Stimulated activated CD4-positive, alpha-beta T cell treated with anti-CD3 and anti-CD28 coated beads, Interleukin-15, amount 100 ng/mL, for 48 hours (primary cell): ENCODE measurements at places on chromosomes 5 and 9.

DNA sequence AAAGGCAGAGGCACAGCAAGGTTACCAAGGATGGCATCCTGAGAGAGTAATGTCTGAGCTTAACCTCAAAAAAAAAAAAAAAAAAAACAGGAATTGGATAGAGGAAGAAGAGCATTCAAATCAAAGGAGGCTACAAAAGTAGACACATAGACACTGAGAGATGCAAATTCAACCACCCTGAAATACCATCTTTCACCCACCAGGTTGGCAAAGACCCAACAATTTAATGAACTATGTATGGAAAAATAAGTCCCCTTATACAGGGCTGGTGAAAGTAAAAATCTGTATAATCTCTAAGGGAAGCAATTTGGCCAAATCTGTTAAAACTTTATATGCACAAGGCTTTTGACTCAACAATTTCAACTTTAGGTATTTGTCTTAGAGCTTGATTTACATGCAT lies 4.9 kb downstream of the NADK2 start:
- DNase-seq, result no peak

DNA sequence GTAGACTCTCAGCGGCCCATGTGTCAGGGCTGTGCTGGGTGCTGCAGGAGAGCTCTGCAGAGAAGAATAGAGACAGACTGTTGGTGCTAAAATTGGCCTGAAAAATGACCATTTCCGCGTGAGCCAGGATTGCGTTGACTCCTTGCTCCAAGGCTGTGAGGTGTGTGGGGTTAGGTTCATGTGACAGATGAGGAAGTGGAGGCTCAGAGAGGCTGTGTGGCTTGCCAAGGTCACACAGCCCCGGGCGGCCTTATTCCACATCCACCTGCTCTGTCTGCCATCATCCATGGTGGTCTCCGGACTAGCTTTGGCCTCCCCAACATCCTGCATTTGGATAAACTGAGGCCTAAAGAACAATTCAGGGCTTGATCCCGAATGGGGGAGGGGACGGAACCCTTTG lies 15.2 kb downstream of the NEK6 start:
- DNase-seq, result no peak

DNA sequence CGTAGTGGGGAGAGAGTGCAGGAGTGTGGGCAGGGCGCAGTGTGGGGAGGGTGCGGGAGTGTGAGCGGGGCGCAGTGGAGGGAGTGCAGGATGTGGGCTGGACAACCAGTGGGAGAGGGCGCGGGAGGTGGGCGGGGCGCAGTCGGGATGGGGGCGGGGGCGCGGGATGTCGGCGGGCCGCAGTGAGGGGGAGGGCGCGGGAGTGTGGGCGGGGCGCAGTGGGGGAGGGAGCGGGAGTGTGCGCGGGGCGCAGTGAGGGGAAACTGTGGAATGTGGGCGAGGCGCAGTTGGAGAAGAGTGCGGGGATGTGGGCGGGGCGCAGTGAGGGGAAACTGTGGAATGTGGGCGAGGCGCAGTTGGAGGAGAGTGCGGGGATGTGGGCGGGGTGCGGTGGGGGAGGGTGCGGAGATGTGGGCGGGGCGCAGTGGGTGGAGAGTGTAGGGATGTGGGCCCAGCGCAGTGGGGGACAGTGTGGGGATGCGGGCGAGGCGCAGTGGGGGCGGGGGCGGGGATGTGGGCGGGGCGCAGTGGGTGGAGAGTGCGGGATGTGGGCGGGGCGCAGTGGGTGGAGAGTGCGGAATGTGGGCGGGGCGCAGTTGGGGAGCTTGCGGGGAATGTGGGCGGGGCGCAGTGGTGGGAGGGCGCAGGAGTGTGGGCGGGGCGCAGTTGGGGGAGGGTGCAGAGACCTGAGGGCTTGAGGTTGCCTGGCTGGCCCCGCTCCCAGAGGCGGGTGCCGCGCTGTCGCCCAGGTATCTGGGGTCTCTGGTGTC lies at the start of gene NXNL2:
NXNL2 (plus strand) TSS at position 723 of the 770 bp plus-strand sequence. CDS start 257 bp downstream, outside the sequence.
- DNase-seq, result no peak

DNA sequence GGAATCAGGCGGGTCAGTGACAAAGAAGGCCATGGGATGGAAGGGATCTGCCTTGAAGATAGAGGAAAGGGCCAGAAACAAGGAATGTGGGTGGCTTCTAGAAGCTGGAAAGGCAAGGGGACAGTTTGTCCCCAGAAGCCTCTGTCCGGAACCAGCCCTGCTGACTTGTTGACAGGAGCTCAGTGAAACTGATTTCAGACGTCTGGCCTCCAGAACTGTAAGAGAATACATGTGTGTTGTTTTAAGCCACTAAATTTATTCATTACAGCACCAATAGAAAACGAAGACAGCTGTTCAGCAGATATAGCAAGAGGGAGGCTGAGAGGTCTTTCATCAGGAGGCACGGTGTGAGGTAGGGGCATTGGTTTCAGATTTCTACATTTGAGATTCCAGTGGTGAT lies 422.5 kb downstream of the KDM4C start:
- DNase-seq, result no peak

GRCh38 chr5:168790002-168790635 lies 211.0 kb upstream of the PANK3 start:
- no peak for DNase-seq

DNA sequence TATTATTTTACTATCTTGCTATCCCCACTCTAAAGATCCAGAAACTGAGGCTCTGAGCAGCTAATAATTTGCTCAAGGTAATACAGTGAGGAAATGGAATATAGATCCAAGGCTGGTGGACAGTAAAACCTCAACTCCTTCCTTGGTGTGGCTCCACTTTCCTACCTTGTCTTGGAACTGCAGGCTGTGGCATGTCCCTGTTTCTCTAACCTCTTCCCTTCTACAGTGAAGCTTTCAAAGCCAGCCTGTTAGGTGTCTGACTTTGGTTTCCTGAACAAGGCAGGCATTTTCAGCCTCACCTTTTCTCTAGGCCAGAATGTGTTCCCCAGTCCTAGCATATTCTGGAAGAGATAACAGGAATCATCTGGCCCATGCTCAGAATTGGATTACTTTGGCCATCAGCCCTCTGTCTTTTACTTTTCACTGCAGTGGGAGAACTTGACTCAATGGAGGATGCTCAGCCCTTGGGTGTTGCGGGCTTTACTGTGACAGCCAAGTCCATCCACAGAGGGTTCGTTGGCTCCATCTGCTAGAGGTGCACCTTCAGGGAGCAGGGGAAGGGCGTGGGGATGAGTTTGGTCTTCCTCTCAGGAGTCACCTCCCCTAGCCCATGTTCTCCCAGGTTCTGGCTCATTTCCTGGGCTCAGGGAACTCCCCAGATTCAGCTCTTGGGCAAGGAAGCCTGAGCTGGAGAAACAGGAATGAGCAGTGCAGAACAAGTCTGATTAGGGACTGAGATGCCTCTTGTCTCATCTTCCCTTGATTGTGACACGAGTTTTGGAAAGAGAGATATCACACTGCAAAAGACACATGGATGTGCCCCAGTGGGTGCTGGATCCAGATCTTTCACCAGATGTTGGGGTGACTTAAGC lies 1.1 kb downstream of the NIPAL4 start:
- DNase-seq, result no peak

- DNase-seq, result no peak
Measured at GRCh38 chr5:90475436-90475980, 844 bp downstream of the POLR3G start.

DNA sequence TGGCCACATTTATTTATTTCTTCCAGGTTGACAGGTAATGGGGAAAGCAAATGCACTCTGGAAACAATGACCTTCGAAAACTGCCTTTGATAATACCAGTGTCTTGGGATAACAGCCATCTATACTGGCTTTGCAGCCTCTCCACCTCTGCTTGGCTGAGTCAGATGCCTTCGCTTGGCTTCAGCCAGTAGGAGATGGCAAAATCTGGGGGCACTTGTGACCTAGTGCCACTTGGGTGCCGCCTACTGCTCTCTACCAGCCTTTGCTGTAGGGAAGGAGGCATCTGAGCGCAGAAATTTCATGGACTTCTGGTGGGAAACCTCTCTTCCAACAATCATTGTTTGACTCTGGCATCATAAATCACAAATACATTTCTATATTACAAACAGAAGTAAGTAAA lies 21.8 kb downstream of the FYB1 start:
- DNase-seq, result peak; percentile 47

- DNase-seq, result no peak
Measured at GRCh38 chr5:127588368-127588767, 60.5 kb upstream of the CTXN3 start.

GRCh38 chr9:87512311-87512710 lies 14.6 kb downstream of the DAPK1 start:
- DNase-seq, result no peak

DNA sequence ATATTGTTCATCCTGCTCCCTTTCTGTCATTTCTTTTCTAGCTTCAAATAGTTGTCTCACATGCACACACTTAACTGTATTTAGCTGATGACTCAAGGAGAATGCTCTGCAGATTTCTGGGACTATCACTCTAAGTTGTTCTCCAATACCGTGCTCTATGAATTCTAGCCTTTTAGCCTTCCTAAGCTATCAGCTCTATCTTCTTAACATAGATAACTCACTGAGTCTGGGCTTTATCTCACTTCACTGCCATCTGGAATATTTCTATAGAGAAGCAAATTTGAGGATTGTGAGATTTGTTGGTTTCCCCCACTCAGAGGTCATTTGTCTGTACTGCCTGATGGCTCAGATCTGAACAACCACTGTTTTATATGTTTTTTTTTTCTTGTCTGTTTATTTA lies 369.7 kb downstream of the TUSC1 start:
- no peak for DNase-seq

DNA sequence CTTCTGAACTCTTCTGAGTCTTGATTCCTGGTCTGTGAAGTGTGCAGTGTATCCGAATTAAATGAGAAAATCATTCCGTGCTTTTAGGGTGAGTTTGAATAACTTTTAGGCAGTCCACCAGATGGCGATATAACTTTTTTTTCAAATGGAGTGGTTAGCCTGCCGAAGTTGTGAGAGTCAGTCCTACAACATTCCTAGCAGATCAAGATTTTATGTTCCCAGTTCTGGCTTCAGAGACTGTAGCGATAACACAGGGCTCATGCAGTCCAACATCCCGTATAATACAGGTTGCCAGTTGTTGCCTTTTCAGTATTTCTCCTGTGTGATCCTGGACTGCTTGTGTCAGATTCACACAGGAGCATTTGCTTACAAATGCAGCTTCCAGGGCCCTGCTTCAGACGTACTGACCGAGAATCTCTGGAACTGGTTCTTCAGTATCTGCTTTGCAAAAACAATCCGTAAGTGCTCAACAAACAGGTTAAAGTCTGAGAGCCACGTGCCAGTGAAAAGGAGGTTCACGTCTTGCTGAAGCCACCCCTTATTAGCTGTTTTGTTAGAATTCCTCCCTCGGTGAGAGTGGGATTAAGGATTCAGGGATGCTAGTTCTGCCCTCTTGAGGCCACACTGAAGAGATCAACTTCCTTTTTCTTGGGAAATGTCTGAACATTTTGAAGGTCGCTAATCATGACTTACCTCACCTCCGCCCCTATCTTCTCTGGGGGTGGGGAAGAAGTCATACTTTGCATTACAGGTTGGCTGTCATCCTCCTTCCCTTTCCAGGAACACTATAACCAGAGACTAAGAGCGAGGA lies 22.8 kb downstream of the SMIM3 start:
- no peak for DNase-seq

DNA sequence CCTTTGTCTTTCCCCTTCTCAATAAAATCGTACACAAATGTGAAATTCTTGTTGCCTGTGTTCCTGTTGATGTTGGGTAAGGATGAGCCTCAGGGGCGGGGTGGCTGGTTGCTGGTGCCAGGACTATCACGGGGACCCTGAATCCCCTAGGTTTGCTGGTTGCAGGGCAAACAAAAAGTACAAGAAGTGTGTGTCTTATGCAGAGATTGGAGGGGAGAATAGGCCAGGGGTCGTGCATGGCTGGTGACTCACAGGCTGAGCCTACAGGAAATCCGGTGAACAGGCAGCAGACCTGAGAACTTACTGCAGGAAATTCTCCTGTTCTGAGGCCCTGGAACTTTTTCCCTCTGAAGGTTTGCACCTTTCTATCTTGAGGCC lies 5.5 kb downstream of the ANXA2R start:
- no peak for DNase-seq

DNA sequence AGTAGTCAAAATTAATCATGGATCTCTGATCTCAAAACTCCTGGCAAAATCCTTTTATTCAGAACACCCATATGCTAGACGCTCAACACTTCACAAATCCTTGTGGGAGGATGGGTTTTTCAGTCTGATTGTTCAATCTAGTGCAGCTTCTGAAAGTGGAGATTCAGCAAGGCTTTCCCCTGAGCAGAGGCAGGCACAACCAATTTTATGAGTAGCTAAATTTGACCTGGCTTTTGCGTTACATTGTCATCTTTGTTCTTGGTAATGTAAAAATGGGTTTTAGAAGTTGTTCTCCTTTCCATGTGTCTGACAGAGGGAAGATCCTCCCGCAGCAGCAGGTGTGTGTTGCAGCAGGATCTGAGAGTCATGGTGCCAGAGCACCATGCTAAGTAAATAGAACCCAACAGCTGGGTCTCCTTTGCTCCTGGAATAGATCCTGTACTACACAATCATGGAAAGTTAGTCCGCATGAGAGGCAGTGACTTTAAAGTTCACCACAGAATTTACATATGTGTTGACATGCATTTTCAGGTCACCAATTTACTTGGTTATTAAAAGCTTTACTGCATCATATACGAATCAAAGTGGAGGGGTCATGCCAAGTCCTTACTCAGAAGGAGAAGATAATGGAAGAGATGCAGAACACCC lies 70.1 kb upstream of the MEF2C start:
- no peak for DNase-seq

DNA sequence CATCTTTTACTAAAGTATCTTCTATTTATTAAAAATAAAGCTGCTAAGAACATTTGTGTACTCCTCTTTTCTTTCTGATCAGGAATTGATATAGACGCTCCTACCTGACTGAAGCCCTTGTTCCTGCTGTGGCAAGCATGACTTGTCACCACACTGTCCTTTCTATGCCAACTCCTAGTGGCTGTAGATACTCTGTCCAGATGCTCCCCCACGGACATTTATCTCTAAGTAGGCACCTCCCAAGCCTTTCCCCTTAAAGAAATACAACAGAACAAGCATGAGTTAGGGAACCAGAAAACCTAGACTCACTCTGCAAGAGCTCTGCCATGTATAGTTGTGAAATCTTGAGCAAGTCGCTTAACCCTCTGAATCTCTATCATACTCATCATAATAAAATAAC lies 53.2 kb downstream of the FAM114A2 start:
- no peak for DNase-seq

- DNase-seq, result no peak
Measured at GRCh38 chr9:81984928-81985327, 3.6 kb upstream of the SPATA31D1 start.

- no peak for DNase-seq
Measured at GRCh38 chr9:112103405-112103804, 71.7 kb downstream of the SUSD1 start.

DNA sequence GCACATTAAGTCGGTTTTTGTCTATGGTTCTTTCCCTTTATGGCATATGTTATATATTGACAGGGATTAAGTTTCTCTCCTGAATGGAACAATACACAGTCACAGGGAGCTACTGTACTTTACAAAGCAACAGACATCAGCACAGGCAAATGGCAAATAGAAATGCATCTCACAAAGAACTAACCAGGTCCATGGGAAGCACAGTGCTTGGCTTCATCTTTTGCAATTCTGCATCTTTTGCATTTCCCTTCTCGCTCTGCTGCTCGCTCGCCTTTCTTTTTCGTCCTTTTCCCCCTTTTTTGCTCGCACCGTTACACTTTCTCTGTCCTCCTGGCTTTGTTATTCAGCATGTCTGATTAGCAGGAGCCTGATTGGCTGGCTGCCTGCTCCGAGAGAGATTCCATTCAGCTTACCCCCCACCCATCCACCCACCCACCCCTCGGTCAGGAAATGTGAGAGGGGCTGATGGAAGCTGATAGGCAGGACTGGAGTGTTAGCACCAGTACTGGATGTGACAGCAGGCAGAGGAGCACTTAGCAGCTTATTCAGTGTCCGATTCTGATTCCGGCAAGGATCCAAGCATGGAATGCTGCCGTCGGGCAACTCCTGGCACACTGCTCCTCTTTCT lies at the start of gene ADAMTSL1:
ADAMTSL1 (plus strand) TSS at position 502 of the 628 bp plus-strand sequence; CDS start at position 582, 80 bp downstream.
- DNase-seq, result no peak
